Activated CD4-positive, alpha-beta T cell treated with anti-CD3 and anti-CD28 coated beads, Interleukin-2, amount 50 U/mL, for 4 hours (primary cell): ENCODE measurements at places on chromosomes 11 and 22.
A peak's percentile ranks its signal among the peaks of the same experiment; 100 is the strongest.

DNA sequence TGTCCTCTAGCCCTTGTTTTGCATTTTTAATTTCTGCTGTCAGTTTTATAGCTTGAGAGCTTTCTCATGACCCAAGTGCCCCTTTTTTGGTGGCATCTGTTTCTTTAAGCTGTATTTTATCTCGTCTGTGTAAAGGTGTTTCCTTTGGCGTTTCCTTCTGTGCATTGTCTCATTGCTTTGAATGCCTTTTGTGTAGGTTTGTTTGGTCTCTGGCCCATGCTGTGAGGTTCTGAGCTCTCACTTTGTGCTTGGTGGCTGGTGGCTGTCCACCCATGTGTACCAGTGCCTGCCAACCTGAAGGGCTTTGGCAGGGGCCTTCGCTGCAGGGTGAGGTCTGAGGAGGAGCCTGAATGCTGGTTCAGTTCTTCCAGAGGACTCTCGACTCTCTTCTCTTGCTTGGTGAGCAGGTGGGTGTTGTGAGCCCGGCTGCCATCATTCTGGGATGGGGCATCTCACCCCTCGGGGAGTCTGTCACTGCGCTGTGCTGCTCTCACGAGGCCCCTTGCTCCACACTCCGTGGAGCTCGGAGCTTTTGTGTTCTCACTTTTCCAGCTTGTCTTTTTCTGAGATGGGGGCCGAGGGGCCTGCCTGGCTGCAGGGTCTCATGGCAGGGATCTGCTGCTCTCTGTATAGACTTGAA, 14.9 kb downstream of the AP2A2 start:
- DNase-seq = no peak

GRCh38 chr11:96798445-96798844, 408.6 kb downstream of the JRKL start:
- DNase-seq = no peak

DNA sequence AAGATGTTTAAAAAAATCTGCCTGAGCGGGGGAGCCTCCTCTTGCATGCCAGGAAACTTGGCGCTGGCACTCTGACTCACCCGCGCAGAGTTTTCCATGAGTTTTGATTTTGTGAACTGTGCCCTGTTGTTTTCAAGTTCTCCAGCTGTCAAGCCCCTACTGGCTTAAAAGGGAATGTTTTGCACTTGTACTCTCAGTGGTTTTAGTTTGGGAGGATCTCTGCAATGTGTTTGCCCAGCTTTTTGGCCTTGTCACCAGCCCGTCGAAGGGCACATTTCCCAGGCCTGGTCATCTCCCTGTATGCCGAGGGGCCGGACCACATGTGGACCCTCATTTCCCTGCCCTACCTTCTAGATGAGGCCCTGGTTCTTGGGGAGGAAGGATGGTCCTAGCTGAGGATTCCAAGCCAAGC, 12.2 kb downstream of the MRGPRF start:
- no peak for DNase-seq

DNA sequence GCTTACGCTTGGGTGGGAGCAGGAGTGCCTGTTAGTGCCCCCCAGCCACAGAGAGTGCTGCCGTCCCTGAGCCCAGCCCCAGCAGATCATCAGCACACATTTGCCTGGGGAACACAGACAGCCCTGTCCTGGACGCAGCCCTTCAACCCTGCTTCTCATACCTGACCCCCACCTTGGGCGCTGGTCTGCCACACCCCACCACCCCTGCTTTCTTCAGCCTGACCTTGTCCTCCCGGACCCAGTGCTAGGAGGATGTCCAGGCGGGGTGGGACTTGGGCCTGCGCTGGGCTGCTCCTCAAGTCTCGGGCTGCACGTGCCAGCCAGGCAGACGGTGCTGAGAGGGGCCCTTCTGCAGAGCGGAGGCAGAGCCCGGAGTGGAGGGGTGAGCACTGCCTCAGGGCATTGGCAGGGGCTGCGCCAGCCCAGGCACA, 119.2 kb downstream of the KCNQ1OT1 start:
- DNase-seq = no peak

- DNase-seq = no peak
Measured at GRCh38 chr22:44862281-44862680, 109.9 kb downstream of the ARHGAP8 start.

DNA sequence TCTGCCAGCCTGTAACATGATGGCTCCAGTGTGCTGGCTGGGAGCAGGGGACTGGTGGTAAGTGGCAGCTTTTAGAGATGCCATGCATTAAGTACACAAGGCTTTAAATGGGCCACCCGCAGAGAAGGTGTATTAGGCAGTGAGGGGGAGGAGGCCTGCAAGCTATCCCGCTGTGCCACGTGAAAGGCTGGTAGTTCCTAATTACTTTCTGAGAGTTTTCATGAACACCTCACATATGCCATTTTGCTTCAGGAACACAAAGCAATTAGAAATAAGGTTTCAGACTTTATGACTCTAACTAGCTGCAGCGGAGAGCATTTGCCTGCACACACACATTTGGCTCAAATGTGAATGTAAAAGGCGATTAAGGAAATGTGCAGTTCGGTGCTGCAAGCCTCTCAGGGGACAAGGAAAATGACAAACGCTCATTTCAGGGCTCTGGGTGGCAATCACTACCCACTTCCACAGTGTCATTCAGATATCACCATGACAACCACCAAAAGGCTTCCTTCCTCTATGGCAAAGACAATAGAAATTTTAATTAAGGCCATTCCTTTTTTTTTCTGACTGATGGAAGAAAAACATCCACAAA, 116.6 kb downstream of the PLEKHA7 start:
- DNase-seq = no peak

DNA sequence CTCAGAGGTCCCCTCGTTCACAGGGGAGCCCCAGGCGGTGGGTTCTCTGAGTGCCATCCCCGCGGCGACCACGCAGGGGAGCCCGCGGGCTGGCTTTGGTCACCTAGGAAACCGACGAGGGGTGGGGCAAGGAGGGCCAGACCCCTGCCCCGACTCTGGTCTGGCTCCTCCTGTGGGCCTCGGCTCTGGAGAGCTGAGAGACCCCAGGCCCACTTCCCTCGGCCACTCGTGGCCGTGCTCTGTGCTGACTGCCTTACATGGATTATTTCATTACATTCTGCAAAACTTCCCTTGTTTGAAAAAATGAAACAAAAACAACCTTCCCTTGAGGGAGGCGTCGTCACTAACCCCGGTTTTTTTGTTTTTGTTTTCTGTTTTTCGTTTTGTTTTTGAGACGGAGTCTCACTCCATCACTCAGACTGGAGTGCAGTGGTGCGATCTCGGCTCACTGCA, 15.1 kb upstream of the CYTH4 start:
- peak; percentile 59 for DNase-seq

- DNase-seq = no peak
Measured at GRCh38 chr11:75286826-75287465, 46.4 kb downstream of the TPBGL start.

DNA sequence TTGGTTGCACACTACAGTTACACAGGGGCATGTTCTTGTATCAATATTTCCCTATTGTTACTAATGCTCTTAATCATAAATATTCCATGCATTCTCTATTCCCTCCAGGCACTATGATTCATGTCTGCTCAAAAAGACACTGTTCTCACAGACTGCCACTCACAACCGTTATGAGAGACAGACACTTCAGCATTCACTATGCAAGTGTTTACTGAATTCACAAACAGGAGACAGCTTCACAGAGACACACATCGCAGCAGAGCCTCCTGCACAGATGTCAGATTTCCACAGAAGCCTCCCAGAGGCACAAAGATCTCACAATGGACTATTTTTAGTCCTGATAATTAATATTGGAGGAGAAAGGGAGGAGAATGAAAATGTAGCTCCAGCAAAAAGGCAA, 930.4 kb downstream of the OPCML start:
- no peak for DNase-seq

DNA sequence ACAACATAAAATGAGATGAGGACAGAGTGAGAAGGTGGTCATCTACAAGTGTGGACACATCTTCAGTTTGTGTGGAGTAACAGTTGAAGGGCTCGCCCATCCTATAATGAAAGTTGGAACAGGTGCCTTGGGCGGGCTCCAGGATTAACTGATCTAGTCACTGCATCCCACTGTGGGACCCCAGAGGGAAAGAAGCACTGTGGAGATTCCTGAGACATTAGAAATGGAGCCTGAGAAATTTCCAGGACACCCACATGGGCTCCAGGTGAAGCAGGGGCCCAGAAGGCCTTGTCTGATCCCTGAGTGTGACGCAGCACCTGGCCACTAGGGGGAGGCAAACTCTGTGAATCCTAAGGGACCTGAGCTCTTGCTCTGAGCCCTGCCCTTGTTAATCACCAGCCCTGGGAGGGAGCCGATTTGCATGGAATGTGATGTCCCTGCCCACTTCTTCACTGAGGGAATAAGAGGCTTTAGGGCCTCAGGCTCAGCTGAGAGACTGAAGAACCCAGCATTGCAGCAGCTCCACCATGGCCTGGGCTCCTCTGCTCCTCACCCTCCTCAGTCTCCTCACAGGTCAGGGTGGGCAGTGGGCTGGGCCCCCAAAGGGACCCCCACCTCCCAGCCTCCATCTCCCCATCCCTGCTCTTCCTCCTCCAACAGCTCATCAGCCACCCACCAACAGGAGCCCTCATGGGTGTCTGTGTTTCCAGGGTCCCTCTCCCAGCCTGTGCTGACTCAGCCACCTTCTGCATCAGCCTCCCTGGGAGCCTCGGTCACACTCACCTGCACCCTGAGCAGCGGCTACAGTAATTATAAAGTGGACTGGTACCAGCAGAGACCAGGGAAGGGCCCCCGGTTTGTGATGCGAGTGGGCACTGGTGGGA, 98.4 kb downstream of the VPREB1 start:
- peak; percentile 64 for DNase-seq

DNA sequence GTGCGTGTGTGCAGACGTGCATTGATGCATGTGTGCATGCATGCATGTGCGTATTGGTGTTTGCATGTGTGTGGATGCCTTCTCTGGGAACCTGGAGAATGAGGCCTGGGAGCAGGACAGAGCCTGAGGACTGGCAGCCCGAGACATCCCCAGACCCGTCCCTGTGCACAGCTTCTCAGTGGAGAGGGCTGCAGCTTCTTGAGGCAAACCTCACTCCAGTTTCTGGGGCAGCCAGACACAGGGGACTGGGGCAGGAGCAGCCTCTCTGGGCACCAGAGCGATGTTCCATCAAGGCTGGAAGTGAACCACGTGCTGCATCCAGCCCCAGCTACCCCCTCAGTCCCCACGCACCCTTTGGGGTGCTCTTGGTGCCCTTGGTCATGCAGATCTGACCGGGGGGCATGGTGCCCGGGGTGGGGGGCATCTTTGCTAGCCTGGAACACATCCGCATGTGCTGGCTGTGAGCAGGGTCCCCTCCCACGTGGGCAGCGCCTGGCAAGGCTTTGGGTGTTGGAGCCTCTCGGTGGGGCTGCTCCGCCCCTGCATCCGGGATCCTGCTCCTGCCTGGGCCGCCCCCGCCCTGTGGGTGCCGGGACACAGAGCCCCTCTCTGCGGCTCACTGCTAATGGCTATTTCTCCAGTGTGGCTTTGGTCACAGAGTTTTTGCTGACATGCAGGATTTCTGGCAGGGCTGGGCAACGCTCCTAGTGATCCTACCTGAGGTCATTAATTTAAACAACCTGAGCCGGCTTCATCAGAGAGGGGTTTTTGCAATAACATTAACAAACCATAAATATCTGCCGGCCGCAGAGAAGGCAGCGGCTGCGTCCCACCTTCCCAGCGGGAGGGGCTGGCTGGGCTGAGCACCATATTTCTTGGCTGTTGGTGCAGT, 434.7 kb downstream of the TBC1D22A start:
- no peak for DNase-seq
